ENCODE measurements at places on chromosomes 11 and 22. TPM values are rescaled to one million over a fixed set of nuclear protein-coding genes. Genes with fewer than 3 reads are reported as not detected.

Gene KCNJ5
- total RNA-seq = not detected

Gene HBB
- total RNA-seq = not detected

Gene PLAAT2
- not detected for total RNA-seq

Gene MYO18B
- total RNA-seq = not detected

Gene FAM83F
- 4.6 TPM for total RNA-seq

Gene FOLR3
- 1.9 TPM for total RNA-seq

Gene ALG8
- total RNA-seq = 28.8 TPM

Gene ZFP91
- total RNA-seq = 42.1 TPM

Gene HEPN1
- not detected for total RNA-seq

Gene FAM111B
- total RNA-seq = 0.89 TPM

Gene TSGA10IP
- not detected for total RNA-seq

Gene TIMP3
- total RNA-seq = 5.4 TPM

Gene OR51L1
- not detected for total RNA-seq

Gene PNPLA5
- total RNA-seq = not detected

All from renal cortical epithelial cell (primary cell).